ENCODE measurements at places on chromosomes 12 and 14.

DNA sequence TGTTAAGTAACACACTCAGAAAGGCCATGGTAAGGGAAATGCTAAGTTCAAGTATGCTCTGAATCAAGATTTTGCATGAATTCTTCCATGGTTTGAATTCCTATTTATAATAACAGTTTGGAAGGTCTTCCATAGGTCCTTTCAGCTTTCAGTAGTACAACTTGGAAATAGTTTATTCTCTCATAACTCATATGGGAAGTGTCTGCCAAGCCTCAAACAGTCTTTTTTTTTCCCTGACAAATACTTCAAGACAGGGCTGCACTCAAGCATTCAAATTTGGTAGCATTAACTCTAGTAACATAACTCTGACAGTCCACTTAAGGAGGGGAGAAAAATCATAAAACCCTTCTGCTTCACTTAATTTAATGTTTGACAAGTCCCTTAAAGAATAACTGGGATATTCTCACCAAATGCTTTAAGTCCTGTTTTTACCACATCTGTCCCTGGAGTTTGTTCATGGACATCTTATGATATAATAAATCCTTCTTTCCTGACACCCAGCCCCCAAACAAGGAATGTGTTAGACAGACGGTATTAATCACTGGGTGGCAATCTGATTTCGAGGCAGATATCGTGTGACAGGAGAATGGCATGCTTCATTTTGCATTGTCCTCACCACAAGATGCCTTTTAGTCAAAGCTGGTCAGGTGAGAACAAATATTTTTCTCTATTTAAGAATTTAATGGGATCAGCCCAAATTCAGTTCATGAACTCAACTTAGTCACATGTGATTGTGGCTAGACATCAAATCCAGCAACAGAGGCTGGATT, 165.7 kb downstream of the BMP4 start:
- DNase-seq = no peak

DNA sequence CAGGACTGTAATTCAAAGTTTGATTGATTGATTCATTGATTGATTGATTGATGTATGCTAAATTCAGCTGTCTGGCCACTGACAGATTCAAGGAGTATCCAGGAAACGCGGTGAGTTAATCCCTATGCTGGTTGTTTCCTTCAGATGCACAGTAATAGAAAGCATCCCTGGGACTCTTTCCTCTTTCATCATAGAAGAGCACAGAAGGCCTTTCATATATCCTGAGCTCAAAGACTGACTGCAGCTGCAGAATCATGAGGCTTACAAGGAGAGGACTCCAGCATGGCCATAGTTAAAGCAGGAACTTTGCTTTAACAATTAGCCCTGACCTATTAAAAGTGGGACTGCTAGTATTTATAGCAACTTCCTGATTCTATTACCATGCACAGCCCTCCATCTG, 187.7 kb upstream of the TMTC1 start:
- DNase-seq = no peak

GRCh38 chr12:132309596-132310086, 19.7 kb downstream of the GALNT9 start:
- DNase-seq = no peak

DNA sequence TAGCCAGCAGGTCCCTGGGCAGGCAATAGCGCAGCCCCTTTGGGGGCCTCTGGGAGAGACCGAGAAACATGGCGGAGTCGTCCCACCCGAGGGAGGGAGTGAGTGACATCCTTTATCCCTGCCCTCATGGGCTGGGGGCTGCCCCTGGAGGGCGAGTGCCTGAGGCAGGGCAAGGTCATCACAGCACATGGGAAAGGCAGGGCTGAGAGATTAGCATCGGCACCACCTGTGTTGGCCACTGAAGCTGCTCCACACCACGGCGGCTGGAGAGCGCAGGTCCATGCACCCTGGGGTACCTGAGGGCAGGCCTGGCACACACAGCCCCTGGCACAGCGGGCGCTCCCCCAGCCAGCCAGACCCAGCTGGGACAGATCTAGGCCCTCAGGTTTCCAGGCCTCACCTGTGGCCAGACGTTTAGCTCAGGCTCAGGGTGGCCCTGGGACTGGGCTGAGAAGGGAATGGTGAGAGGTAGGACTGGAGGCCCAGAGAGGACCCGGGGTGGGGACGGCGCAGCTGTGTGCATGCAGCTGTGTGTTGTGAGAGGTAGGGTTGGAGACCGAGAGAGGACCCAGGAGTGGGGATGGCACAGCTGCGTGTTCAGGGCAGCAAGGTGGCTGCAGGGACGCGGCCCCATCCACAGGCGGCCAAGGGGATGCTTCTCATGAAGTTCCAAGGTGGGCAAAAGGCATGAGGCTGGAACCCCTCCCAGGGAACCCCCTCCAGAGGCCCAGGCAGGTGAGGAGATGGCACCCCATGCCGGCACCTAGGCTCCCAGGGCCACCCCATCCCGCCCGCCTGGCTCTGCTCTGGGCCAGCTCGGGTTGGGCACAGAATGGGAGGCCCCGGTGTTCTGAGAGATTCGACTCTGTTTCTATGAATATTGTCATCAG, 74.1 kb downstream of the KIF26A start:
- no peak for DNase-seq

DNA sequence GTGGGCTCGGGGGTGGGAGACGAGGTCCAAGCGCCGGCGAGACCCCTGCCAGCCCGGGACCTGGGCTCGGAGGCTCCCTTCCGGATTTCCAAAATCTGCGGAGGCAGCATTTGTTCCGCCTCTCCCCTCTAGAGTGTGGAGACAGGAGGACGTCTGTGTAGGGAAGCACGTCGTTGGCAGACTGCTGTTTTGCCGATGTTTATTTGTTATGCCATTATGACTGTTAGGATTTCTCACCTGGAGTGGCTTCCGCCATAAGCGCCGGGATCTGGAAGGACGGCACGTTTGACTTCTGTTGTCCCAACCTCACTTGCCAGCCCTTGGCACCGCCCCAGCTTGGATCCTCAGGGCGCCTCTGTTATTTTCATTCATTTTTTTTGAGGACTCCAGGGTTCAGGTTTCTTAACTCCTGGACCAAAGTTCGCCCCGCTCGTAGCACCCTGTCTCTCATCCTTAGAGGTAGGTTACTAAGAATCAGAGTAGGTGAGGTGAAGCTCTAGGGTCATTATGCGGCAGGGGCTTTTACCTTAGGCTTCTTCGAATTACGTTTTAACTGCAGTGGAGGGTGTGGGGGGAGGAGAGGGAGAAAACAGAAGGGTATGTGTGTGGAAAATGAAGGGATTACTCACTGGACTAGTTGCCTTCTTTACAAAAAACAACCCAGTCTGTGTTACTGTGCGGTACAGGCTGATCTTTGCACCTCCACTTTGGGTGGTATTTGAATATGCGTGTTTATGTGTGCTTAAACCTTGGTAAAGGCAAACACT, 547 bp upstream of the PYGL start:
- DNase-seq = peak; percentile 57

GRCh38 chr12:59010118-59010517, 89.8 kb upstream of the LRIG3 start:
- DNase-seq = no peak

DNA sequence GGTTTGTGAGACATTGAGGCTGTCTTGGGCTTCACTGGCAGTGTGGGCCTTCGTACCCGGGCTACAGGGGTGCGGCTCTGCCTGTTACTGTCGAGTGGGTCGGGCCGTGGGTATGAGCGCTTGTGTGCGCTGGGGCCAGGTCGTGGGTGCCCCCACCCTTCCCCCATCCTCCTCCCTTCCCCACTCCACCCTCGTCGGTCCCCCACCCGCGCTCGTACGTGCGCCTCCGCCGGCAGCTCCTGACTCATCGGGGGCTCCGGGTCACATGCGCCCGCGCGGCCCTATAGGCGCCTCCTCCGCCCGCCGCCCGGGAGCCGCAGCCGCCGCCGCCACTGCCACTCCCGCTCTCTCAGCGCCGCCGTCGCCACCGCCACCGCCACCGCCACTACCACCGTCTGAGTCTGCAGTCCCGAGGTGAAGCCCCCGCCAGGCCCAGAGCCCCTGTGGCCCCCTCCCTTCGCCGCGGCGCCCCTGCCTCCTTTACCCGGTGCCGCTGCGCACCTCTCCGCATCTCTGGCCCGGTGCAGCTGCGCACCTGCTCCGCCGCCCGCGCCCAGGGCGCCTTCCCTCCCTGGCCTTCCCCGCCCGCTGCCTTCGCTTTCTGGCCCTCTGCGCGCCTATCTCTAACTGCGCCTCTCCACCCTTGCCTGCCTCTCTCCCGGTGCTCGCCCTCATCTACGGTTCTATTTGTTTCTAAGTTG, at the start of gene ENO2:
ENO2 (plus strand) TSS at position 335 of the 701 bp plus-strand sequence. CDS start 1,253 bp downstream, outside the sequence.
- DNase-seq = no peak

DNA sequence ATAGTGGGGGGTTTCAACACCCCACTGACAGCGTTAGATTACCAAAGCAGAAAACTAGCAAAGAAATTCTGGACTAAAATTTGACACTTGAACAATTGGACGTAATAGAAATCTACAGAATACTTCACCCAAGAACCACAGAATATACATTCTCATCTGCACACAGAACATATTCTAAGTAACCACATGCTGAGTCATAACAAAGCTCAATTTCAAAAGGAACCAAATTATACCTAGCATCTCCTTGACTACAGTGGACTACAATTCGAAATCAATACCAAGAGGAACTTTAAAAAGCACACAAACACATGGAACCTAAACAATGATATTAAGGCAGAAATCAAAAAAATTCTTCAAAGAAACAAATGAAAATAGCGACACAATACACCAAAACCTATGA, 871.6 kb upstream of the MDGA2 start:
- DNase-seq = no peak

Data from HEK293T (cell line).